ENCODE measurements at places on chromosomes 7 and 10.

- no peak for DNase-seq
These were observed 1.2 kb downstream of the UBE3C start for GRCh38 chr7:157139810-157140510.

- DNase-seq, result no peak
These were observed 1.3 kb downstream of the GPR37 start for GRCh38 chr7:124764051-124764846.

- no peak for DNase-seq
These were observed 227.7 kb downstream of the TMEM178B start for GRCh38 chr7:141301544-141301943.

DNA sequence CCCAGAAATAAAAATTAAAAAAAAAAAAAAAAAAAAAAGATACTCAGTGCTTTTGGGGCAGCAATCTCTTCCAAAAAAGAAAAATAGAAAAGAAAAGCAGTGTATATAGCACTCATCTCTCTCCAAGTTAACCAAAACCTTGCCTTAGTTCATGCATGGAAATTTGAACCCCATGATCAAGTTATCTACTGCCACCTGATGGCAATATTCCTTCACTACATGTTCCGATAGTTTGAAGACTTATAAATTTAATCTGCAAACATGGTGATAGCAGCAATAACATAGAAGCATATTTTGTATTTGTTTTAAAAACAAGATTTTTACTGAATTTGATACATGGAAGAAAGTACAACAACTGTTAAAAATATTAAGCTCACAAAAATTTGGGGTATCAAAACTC lies 48.6 kb upstream of the SLIT1 start:
- no peak for DNase-seq

GRCh38 chr7:93414574-93414973 lies 159.9 kb downstream of the CALCR start:
- DNase-seq, result no peak

DNA sequence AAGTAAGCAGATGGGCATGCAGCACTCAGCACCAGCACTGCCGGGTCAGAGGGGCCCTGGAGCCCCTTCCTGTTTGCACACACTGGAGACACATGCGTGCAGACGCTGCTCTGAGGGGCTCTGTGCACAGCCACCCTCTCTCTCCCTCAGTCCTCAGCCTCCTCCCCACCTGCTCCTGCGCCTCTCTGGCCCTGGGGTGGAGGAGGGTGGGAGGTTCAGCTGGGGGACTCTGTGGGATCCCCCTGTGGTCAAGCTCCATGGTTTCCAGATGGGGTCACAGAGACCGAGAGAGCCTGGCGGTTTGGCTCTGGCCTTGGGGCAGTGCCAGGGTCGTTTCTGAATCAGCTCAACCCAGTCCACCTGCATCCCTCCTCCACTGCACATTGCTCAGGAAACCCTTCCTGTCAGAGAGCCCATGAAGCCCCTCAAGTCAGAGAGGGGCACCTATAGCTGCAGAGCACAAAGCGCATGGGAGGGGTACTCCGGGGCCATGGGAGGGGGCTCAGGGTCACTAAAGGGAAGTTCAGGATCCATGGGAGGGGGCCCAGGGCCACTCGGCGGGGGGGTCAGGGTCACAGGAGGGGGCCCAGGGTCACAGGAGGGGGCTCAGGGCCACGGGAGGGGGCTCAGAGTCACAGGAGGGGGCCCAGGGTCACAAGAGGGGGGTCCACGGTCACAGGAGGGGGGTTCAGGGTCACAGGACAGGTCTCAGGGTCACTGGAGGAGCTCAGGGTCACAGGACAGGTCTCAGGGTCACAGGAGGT lies 161.7 kb downstream of the ADARB2 start:
- DNase-seq, result no peak

DNA sequence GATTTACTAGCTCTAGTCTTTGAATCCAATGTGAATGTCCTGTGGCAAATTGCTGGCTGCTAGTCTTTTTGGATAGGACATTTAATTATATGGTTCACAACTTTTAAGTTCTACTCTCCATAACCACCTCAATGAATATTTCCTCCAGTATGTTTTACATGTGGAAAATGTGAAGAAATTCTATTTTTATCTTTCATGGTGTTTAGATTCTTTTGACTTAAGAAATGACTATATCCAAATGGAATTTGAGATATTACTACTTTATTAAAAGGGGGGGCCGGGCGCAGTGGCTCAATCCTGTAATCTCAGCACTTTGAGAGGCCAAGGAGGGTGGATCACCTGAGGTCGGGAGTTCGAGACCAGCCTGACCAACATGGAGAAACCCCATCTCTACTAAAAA lies 202.0 kb downstream of the ARL4A start:
- DNase-seq, result no peak

GRCh38 chr10:28250782-28251181 lies 52.1 kb downstream of the MPP7 start:
- no peak for DNase-seq

- DNase-seq, result no peak
These were observed 471.6 kb downstream of the ARL4A start for GRCh38 chr7:13159003-13159402.

- no peak for DNase-seq
These were observed 158.0 kb downstream of the SDHAF3 start for GRCh38 chr7:97275475-97275874.

DNA sequence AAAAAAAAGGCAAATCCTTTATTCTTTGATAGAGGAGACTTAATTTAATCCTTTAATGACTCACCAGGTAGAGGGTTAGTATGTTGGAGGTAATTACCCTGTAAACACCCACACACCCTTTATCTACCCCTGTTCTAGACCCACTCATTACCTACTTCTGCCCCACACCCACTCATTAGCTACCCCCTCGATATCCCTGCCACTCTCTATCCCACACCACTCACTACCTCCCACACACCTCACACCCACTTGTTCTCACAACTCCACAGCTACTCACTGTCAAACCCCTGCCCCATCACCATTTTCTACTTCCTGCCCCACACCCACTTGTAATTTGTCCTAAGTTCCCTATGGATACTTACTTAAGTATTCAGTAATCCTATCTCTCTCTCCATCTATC lies 49.7 kb downstream of the SEC61G start:
- no peak for DNase-seq

DNA sequence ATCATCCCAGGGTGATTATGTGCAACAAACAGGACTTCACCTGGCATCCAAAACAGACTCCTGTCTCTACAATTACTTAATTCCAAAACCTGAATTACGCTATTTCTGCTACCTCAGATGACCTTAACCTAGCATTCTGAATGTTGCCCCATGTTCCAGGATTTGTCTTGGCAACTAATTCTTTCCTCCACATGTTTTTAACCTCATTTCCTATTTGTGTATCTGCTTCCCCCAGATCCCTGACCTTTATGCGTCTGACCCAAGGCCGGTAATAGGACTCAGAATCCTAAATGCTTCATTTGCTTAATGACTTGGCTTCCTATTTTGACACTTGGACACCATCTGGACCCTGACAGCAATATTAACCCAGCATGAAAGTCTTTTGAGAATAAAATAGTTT lies 8.7 kb upstream of the ING3 start:
- no peak for DNase-seq

DNA sequence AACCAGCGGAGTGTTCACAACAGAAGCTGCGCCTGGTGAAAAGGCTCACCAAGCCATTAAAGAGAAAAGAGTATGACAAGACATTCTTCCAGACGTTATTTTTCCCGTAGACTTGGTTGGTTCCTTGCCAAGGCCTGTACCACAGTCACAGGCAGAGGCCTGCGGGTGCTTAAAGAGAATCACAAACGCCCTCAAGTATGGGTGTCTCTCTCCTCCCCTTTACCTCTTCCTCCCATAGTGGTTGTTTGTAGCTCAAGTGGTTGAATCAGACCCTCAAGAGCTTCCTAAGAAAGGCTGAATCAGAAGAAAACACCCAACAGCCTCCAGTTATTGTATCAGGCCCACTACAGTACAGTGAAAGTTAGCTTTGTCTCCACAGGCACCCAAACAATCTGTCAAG lies 169.0 kb downstream of the CREB5 start:
- DNase-seq, result no peak

GRCh38 chr7:51069411-51070083 lies 247.1 kb downstream of the COBL start:
- no peak for DNase-seq

DNA sequence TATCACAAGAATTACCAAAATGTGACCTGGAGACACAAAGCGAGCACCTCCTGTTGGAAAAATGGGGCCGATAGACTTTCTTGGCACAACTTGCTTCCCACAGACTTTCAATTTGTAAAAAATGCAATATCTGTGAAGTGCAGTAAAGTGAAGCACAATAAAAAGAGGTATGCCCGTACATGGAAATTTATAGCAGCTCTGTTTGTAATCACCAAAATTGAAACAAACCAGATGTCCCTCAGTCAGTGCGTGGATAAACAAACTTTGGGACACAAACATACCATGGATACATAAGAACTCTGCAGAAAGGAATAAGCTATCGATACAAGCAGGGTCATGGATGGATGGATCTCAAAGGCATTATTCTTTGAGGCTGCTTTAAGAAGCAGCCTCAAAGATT lies 33.6 kb downstream of the ARID5B start:
- no peak for DNase-seq

GRCh38 chr10:3000048-3000447 lies 67.3 kb upstream of the PFKP start:
- no peak for DNase-seq

DNA sequence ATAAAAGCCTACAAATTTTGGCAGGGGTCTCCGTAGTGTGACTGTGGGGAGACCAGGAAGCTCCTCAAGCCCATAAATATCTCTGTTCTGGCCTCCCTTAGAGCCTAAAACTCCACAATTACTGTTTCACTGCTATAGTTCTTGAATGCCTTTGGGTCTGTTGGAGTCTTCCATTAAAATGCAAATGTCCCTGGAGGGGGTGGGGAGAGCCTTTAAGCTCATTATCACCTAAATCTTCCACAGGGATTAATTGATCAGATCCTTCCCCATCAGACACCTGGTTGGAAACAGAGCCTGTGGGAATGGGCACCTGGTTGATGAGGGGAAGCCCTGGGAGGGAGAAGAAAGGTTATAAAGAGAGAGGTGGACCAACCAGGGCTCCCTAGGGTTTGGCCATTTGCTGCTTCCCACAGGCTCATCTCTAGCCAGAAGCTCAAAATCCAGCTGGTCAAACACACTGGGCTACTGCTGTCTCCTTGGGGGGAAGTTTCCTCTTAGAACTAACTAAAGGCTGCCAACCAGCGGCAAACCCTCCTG lies 718.2 kb downstream of the LRMDA start:
- no peak for DNase-seq

GRCh38 chr7:112172870-112173567 lies 33.2 kb downstream of the DOCK4 start:
- no peak for DNase-seq

GRCh38 chr7:159009951-159010350 lies 134.7 kb downstream of the VIPR2 start:
- DNase-seq, result no peak

DNA sequence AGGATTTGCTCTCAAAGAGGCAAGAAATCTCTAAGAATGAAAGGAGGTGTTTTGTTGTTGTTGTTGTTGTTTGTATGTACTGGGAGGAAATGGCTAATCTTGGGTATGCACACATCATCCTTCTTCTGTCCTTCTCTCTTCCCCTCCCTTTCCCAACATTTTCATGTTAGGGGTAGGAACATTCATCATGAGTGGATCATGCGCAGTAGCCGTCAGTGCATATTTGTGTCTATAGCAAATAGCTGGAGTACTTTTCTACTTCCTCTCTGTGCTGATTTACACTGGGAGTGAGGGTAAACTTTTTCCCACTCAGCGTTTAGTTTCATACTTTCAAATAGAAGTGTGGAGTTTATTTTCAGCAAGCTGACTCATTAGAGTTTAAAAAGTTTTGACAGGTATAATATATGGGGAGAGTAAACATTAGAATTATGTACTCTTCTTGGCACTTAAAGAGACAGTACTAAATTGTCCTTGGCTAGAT lies 80.5 kb upstream of the PRKG1 start:
- no peak for DNase-seq

GRCh38 chr7:81128011-81128410 lies 209.2 kb upstream of the SEMA3C start:
- DNase-seq, result no peak

GRCh38 chr7:95619921-95620320 lies 23.6 kb upstream of the PDK4 start:
- no peak for DNase-seq

GRCh38 chr7:73503229-73503628 lies 18.9 kb downstream of the BAZ1B start:
- no peak for DNase-seq

- no peak for DNase-seq
These were observed 13.7 kb upstream of the SRPK2 start for GRCh38 chr7:105402221-105403095.

DNA sequence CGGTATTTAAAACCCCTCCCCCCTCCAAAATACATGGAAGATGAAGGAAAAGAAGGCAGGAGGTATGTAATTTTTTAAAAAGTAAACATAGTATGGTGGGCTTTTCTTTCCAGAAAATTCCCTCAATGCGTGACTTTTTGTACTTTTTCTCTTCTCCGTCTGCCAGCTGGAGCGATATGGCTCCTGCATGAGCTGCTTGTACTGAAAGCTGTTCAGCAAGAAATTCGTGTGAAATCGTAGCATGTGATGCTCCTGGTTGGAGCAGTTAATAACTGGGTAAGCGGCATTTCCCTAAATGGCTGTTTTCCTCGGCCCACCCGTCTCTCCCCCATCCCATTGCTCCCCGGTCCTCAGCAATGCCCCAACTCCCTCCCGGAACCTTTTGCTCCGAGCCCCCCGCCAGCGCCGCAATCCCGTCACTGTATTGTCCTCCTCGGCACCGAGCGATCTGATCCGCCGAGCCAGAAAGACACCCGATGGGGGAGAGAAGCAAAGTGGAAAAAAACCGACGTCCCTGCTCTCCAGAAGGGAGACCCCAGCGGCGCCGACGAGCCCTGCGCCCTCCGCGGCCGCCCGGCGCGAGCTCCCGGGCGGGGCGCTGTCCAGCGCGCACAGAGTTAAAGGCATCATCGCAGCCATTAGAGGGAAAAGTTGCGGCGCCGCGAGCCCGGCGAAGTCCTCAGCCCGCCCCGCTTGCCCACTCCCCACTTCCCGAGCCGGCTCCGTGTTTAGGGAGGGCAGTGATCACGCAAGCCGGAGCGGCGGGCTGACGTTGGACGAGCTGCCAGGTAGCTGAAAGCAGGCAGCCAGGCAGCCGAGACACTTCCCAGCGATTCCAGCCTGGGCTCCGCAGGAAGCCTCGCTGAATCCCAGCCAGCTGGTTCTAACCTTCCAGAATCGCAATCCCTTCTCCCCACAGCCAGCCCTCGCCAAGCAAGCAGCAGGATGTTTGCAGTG lies at the start of gene VSTM2A:
TSS of gene VSTM2A (plus strand) at position 707 of the 957 bp plus-strand sequence. CDS start 356 bp downstream, outside the sequence.
- DNase-seq, result no peak

GRCh38 chr7:55004579-55004978 lies 14.2 kb upstream of the EGFR start:
- DNase-seq, result no peak

DNA sequence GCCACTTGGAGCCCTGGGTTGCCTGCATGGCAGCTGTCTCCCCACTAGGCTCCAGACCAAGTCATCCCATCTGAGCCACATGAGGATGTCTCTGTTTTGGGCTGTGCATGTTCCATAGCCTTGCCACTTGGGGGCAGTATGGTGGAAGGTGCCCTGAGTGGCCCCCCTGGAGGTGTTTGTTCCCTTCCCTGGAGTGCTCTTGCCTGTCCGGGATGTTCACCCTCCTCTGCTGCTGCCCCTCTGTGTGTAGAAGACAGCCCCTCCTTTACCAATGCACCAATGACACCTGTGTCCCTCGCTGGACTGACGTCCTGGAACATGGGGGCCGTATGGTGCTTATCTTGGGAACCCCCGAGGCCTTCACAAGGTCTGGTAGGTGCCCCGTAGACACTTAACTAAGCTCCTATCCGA lies 100.2 kb downstream of the ACTR3B start:
- no peak for DNase-seq

GRCh38 chr7:150356265-150356897 lies 12.2 kb upstream of the REPIN1 start:
- DNase-seq, result no peak

Data from stimulated activated CD8-positive, alpha-beta memory T cell treated with anti-CD3 and anti-CD28 coated beads, Interleukin-7, amount 100 ng/mL, for 1 hour (primary cell).